ENCODE measurements at places on chromosomes 4 and X.

- DNase-seq, result no peak
Measured at GRCh38 chrX:118802857-118803256, 20.8 kb upstream of the ZCCHC12 start.

- DNase-seq, result peak; percentile 21
Measured at GRCh38 chrX:122445466-122445865, 738.6 kb upstream of the GRIA3 start.

GRCh38 chr4:7985891-7986441 lies 46.3 kb upstream of the AFAP1 start:
- no peak for DNase-seq

DNA sequence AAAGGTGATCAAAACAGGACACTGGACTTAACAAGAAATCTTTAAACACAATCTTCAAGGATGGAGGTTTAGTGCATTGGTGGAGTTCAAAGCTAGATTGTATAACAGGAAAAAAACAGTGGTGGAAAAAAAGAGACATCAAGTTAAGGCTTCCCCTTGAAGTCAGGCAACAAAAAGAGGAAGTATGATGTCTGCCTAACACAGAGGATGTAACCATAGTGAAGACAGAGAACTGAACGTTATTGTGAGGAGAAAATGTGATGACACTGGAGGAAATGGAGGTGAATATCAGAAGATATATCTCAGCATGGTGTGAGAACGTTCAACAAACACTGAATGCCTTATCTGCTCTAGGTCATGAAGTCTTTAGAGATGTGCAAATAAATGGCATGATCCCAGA lies 192.4 kb upstream of the AR start:
- DNase-seq, result no peak

- no peak for DNase-seq
Measured at GRCh38 chr4:102400898-102401297, 55.6 kb upstream of the SLC39A8 start.

- DNase-seq, result no peak
Measured at GRCh38 chr4:109745830-109746229, 16.0 kb upstream of the PLA2G12A start.
